ENCODE measurements at places on chromosomes 11 and 22. TPM values are rescaled to one million over a fixed set of nuclear protein-coding genes. Genes with fewer than 3 reads are reported as not detected.

- no peak for DNase-seq
These were observed 124.7 kb upstream of the BMAL1 start for GRCh38 chr11:13152736-13153541.

The CTSF gene
- total RNA-seq, result 125 TPM

- DNase-seq, result no peak
These were observed 32.3 kb downstream of the CCDC34 start for GRCh38 chr11:27330633-27331270.

The NEAT1 gene
- 230 TPM for total RNA-seq

The HTR3B gene
- 2.9 TPM for total RNA-seq

DNA sequence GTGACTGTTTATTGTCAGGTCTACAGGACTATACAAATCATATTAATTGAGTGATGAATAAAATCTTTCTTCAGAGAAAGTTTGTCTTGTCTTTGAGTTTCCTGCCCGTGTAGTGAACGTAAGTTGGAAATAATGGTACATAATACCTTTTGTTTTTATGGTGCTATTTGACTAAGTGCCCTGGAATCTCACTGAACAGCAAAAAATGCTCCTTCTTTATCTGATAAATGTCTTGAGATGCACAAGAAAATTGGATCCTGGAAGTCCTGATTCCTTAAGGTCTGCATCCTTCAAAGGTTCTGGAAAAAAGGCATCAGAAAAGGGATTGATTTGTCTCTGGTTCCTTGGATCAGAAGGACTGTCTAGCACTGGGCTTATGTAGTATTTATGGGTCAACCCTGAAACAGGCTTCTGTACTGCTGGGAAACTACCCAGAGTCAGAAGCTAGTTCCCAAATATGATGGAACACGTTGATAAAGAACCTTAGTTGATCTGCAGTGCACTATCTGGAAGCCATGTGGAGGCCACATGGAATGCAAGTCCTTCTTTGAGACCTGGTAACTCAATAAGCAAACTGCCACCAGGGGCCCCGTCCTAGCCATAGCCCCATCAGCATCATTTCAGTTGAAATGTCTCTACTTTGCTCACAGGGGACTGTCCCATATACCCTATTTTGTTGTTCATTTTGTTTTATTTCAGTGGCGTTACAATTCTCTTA is 100.6 kb upstream of the CD44 start:
- DNase-seq, result no peak

The RBX1 gene
- 45.2 TPM for total RNA-seq

GRCh38 chr22:31628362-31628761 is 33.7 kb downstream of the PISD start:
- DNase-seq, result no peak

GRCh38 chr11:13343931-13344717 is 66.5 kb downstream of the BMAL1 start:
- DNase-seq, result peak; percentile 80

The MMP12 gene
- total RNA-seq, result 0.25 TPM

The CCDC116 gene
- 16.0 TPM for total RNA-seq

DNA sequence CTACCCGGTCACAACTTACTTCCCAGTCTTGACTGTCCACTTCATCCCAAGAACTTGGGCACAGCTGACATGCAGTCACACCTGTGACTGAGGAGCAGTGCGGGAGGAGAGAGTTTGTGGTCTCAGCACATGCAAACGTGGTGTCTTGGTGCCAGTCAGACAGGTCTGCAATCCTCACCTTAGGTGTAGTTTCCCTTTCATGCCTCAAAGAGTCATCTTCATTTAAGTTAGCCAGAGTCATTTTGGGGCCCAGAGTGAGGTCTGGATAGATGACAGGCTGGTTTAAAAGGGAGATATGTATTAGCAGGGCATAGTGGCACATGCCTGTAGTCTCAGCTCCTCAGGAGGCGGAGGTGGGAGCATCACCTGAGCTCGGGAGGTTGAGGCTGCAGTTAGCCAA is 108.5 kb upstream of the SORL1-AS1 start:
- no peak for DNase-seq

The CASP1 gene
- 1.8 TPM for total RNA-seq

DNA sequence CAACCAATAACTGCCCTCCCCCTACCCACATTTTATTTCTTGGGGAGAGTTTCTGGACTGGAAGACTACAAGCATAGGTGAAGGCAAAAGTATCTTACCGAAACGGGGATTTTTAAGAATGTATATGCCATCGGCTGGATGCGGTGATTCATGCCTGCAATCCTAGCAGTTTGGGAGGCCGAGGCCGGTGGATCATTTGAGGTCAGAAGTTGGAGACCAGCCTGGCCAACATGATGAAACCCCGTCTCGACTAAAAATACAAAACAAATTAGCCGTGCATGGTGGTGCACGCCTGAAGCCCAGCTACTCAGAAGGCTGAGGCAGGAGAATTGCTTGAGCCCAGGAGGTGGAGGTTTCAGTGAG is 20.8 kb upstream of the SLN start:
- no peak for DNase-seq

GRCh38 chr22:36465232-36466021 is 16.0 kb downstream of the TXN2 start:
- peak; percentile 50 for DNase-seq

DNA sequence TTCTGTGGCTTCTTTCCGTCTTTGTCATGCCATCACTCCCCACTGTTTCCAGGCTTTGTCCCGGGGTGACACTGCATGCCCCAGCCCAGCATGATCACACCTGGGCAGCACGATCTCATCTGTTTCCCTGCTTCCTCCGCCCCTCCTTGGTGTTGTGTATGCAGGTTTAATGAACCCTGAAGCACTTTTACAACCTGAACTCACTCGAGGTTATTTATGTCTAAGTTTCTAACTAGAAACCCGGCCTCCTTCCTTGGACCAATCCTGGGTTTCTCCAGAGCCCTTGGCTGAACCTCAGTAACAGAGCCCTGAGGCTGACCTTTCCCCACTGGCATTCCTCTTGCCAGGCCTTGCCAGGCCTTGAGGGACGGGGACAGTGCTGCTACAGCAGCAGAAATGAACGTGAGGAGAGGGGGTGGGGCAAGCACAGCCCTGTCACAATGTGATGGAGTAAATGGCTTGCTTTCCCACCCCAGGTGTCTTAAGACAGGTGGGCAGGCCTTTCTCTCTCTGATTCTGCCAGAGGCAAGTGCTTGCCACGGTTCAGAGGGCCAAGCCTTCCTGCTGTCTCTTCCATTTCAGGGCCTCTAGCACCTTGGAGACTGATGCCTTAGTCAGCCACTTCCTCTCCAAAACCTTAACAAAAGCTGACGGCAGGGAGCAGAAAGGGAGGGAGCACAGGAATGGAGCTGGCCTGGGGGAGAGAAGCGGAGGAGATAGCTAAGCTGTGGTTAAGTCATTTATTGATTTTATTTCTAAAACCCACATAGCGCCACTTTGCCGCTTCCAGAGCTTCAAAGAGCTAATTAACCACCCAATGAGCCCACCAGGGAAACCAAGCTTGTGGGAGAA is 3.1 kb upstream of the PYGM start:
- DNase-seq, result no peak

DNA sequence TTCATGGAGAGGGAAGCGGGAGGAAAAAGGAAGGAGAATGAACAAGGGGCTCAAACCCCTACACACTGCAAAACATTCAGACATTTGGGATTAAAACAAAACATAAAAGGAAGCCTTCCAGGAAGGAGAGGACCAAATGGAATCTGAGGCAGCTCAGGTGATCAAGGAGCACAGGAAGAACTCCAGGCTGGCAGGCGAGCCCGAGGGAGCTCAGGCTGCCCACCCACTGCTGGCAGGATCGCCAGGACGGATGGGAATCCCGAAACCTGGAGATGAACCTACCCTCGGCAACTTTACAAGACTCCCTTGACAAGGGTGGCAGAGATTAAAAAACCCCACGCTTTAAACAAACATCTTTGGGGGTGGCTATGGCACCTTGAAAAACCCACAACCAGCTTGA is 5.0 kb upstream of the PYGM start:
- DNase-seq, result no peak

- DNase-seq, result no peak
These were observed 81.4 kb downstream of the TRIM29 start for GRCh38 chr11:120056301-120057027.

- no peak for DNase-seq
These were observed 80.3 kb downstream of the ALX4 start for GRCh38 chr11:44229624-44230023.

The RNF214 gene
- total RNA-seq, result 48.9 TPM

The CARNS1 gene
- total RNA-seq, result 0.74 TPM

DNA sequence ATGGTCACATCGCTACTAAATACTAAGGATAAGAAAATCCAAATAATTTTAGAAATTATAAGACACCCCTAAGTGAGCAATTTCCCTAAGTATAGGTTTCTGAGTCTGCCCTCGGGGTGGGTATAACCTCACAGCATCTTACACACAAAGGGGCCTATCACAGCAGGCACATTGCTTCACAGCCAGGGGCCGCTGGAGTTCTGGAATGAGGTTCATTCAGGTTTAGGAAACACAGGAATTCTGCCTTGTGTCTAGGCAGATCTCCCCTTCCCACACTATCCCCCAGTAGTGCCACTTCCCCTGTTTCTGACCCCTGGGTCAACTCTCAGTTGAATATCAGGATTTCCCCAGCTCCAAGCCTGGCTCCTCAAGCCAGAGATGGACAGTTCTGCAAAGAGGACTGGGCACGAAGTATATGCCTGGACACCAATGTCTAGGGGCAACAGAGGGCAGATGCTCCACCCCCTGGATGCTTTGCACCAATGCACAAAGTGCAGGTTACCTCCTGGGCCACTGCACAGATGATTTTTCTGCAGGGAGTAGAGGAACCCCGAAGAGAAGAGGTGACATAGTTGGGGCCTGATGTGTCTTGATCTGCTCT is 11.4 kb downstream of the TUBA8 start:
- DNase-seq, result no peak

DNA sequence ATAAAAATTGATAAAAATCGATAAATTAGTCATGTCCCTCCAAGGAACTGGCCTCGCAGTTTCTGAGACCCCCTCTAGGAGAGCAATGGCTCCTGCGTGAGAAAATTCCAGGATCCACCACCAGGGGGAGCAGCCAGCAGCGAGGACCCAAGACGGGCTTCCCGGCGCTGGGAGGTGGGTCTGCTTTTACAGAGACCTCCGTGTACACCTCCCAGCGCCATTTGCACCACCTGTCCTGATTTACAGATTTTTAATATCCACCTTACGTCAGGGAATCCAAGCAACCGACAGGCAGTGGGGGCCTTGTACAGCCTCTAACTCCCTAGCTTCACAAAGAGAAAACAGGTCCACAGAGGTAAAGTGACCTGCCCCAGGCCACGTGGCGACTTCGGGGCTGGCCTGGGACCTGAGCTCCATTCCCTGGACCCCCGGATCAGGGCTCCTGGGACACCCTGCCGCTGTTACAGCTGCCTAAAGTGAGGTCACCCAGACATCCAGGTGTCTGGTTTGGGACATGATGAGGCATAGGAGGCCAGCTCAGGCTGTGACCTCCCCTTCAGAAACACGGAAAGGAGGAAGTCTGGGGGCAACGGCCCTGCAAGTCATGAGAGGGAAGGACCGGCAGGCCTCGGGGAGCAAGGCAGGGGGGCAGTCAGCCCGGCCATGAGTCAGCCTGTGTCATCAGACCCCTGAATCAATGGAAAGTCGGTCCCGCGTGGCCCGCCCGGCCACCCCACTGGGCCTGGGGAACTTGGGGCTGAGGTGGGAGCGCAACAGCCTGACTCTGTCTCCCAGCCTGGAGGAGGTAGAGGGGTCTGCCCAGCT is 3.5 kb downstream of the OSM start:
- DNase-seq, result peak; percentile 89

The EHF gene
- total RNA-seq, result 1.1 TPM

DNA sequence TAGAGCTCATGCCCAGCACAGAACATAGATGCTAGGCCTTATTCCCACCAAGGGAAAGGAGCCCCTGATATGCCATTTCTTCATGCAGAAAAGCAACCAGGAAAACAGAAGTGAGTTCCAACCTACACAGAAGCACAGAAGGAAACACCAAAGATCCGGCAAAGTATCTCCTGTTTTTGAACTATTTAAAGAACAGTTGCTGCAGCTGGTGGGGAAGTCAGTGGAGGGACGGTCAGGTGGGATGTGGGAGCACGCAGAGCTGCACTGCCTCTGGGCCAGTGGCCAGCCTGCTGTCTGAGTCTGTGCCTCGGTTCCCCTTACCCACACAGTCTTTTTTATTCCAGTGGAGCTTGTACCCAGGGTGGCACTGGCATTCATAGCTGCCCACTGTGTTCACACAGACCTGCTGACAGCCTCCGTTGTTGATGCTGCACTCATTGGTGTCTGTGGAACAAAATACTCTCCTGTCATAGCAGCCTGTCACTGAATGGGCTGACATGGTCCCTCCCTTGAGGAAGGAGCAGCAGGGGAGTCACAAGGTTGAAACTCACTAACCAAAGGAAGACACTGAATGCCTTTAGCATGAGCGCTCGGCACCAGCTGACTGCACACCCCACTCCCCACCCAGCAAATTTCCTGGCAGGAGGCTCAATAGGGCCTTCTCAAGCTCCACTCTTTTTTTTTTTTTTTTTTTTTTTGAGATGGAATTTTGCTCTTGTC is 37.9 kb downstream of the SCUBE2 start:
- no peak for DNase-seq

The GP1BB gene
- total RNA-seq, result 65.1 TPM

DNA sequence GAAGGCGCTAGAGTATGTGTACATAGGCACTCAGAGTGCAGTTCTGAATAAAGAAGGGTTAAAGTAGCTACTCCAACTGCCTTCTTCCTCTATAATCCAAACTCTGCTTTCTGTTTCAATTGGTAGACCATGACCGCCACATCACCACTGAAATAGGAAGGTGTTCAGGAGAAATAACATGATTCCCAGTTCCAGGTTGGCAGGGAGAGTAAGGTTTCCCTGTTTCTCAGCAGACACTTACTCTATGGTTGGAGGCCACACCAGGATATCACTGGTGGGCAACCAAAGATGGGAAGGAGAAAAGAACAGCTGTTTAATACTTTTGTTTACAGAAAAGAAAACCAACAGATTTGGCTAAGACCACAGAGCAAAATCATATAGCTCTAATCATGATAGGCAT is 37.9 kb downstream of the PAK1 start:
- DNase-seq, result no peak

GRCh38 chr22:30390974-30391691 is 3.9 kb upstream of the RNF215 start:
- DNase-seq, result peak; percentile 57

The FOSL1 gene
- 1.7 TPM for total RNA-seq

GRCh38 chr11:78808923-78809322 is 234.3 kb upstream of the NARS2 start:
- DNase-seq, result no peak

DNA sequence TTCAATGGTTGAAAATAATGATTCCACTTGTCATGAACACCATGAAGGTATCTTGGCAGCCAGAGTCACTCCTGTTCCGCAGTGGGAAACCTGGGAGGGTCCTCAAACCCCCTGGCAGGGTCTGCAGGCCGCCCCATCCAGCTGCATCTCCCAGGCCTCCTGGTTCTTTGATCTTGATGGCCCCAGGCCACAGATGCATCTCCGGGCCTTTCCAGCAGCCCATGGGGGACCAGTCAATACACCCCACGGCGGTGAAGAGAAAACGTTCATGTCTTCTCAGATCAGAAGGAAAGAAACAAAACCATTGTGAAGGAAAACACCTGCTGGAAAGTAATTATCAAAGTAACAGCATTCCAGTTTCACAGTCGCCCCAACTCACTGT is 1.8 kb upstream of the TTLL8 start:
- no peak for DNase-seq

Measured in testis (tissue), 5 donors.